ENCODE measurements at places on chromosomes 2 and 18.

GRCh38 chr2:145685383-145686050, 1165.6 kb upstream of the ZEB2 start:
- DNase-seq = no peak

DNA sequence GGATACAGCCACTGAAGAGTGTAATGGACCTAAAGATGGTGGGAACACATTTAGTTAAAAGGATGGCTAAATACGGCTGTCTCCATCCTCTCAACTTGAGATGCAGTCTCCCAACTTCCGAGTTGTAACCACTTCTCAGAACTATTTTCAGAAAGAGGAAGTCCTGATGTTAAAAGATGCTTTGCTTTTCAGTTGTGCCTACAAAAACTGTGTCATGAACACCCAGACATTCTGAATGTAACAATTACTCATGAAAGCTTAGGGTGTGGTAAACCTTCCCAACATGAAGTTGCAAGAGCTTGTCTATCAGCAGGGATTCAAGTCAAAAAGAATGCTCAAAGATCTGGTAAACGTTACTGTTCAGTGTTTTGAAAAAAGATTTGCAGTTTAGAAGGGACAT, 147.9 kb downstream of the DOCK10 start:
- no peak for DNase-seq

DNA sequence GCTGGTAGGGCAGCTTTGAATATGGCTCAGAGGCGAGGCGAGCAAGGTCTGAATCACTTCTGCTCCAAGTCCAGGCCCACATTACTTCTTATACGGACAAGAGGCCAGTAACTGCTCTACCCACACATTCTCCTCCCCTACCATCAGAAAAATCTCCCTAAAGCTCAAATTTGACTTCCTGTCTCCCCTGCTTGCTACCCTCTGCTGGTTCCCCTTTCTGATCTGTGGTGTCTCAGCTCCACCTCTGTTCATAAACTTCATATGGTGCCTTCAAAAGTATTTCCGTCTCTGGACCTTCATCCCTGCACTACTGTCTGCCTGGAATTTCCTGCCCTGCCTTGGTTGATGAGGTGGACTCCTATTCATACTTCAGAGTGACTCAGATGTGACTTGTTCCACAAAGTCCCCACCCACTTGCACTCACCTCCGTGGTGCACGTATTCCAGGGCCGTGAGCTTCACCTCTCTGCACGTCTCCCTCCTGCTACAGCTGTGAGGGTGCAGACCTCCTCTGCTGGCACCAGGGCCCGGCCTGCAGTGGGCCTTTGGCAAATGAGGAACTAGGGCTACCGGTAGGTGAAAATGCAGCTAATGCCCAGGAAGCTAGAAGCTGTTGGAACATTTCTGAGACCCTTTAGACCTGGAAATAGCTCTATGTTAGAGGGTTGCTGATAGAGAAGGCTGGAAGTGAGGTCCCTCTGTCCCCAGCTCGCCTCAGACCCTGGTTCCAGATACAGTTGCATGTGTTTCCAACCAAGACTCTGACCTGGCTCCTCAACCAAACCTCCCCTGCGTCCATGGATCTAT, 24.6 kb upstream of the KCMF1 start:
- DNase-seq = peak; percentile 97

DNA sequence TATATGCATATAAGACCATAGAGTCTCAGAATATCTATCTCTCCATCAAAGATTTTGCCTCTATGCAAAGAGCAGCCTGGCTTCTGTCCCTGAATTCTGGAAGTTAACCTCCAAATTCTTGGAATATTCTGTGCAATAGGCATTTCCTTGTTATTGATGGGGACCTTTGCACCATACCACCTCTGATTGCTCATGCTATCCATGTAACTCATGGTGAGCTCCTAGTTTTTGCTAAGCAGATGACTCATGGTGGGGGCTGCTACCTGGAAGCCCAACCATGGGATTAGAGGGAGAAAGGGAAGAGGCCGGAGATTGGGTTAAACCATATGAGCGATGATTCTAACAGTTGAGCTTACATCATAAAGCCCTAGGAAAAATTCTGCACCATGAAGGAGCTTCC, 310.2 kb upstream of the FIGN start:
- no peak for DNase-seq

- no peak for DNase-seq
Measured at GRCh38 chr2:233037078-233037477, 4.6 kb downstream of the NEU2 start.

GRCh38 chr2:104685591-104685990, 168.3 kb upstream of the POU3F3 start:
- no peak for DNase-seq

DNA sequence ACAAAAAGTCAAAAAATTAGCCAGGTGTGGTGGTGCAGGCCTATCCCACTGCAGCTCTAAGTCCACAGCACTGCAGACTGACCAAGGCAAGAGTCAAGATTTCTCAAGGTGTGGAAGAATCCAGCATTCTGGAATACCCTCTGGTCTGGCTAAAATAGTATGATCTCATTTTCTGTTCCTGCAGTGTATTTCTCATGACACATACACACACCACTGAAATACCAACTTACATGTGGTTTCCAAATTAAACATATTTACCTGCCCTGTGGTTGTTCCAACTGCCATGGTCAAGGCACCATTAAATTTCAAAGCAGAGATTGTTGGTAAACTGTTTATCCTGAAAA, 30.9 kb downstream of the NOL10 start:
- DNase-seq = no peak

DNA sequence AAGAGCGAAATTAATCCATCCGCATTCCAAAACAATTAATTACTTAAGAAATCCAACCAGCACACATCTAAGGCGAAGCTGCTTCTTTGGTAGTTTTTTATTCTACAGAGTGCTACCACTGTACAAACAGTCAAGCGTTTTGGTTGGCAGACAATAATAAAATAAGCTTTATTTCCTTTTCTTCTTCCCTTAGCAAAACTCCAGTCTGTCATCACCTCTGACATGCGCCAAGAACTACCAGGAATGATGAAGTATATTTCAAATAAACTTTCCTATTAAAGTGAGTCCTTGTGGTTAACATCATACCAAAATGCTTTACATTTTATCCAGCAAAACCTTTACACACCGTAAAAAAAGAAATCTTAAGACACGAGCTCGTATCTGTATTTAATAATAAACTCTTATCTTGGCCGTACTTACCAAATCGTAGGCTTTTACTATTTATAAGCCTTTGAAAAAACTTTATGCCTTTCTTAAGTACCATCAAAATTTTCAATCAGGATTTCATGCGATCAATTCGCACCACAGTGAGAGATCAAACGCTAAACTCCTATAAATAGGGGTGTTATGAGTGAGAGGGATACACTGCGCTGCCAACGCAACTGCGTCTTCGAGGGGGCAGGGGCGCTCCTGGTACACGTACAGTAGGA, 1.3 kb downstream of the ATL2 start:
- peak; percentile 15 for DNase-seq

DNA sequence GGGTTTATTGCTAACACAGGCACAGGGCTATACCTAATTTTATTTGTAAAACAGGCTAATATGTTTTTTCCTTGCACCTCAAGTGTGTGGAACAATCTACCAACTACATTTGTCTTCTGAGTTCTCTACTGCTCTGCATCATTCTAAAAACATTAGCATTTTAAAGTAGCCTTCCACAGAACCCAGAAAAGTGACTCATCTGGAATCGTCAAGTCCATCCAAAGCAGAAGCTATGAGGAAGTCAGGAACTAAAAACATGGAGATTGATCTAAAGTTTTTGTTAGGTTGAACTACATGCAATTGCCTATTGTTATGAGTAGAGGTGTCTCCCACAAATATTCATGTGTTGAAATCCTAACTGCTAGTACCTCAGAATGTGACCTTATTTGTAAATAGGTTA, 70.9 kb downstream of the SUCLG1 start:
- no peak for DNase-seq

DNA sequence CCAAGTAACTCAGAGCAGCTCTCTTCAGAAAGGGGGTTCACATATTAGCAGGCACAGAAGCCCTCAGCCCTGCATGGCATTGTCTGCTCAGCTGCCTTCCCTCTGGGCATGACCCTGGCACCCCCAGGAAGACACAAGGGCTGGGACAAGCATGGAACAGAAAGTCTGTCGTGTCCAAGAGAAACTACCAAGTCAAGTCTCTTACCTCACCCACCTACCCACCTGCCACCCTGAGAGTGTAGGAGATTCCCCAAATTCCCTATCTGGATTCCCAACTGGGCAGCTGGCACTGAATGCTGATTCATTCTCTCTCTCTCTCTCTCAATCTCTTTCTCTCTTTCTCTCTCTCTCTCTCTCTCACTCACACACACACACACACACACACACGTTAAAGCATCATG, 21.6 kb downstream of the SMAD7 start:
- DNase-seq = no peak

GRCh38 chr2:121837591-121837990, 82.1 kb downstream of the TSN start:
- DNase-seq = no peak

GRCh38 chr2:216856406-216857065, 3.3 kb downstream of the TNP1 start:
- DNase-seq = peak; percentile 25
